ENCODE measurements at places on chromosomes 2 and 18.

DNA sequence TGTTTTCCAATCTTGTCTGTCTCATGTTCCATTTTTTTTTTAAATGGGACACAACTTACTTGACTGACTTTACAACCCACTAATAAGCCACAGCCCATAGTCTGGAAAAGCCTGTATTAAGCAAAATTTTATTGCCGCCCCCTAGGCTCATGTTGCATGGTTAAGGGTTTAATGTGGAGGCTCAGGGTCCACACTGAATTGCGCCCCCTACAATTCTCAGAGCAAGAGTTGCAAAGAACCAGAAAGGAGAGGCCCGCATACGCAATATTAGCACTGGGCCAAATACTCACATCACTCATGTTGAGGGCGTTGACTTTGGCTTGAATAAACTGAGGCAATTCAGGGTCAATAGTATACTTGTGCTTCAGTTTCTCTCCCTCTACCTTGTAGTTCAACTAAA is 65.5 kb downstream of the NEB start:
- no peak overlapping the region for H3K4me3 ChIP-seq
- no peaks in the 10 kb centered on the region for H3K27me3 ChIP-seq
- no peak for DNase-seq
- H3K27ac ChIP-seq = no peak overlapping the region

- H3K27me3 ChIP-seq = no peaks in the 10 kb centered on the region
- H3K27ac ChIP-seq = no peak overlapping the region
- H3K4me1 ChIP-seq = no peaks in the 10 kb centered on the region
- no peak overlapping the region for H3K4me3 ChIP-seq
Measured at GRCh38 chr2:145067549-145068030, 547.7 kb upstream of the ZEB2 start.

GRCh38 chr18:11074889-11075288 is 74.5 kb downstream of the PIEZO2 start:
- H3K27ac ChIP-seq = no peak overlapping the region
- no peak for DNase-seq

DNA sequence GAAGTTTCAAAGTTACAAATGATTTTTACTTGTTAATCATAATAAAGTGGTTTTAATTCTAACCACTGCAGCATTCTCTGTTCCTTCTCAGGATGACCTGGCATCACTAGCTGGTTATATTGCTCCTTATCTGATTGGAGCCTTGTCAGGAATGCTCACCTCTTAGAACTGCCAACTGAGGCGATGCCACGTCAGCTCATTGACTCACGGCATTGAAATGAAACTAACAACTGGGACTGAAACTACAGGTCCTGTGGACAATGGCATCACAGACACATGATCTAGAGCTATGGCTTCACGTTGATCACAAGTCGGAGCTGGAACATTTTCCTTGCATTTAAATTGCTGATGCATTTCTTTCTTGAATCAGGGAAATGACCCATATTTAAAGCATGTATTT is 54.9 kb upstream of the MAP2 start:
- H3K36me3 ChIP-seq = no peaks in the 10 kb centered on the region
- no peak overlapping the region for H3K27ac ChIP-seq
- peaks cover 3% of the 10 kb centered on the region for H3K4me1 ChIP-seq
- peak; percentile 24 for DNase-seq
- H3K4me3 ChIP-seq = no peak overlapping the region

GRCh38 chr18:10085416-10085815 is 171.6 kb downstream of the VAPA start:
- peaks cover 10% of the 10 kb centered on the region for H3K4me1 ChIP-seq
- H3K27me3 ChIP-seq = no peaks in the 10 kb centered on the region
- no peak for DNase-seq
- no peak overlapping the region for H3K4me3 ChIP-seq
- no peaks in the 10 kb centered on the region for H3K36me3 ChIP-seq
